Activated T-helper 2 cell treated with anti-CD3 and anti-CD28 coated beads, Interferon-gamma antibody, Interleukin-2, Interleukin-4, amounts not matched to agents 10 μg/mL and 5 μg/mL and 100 μg/mL, durations not matched to agents 14 hours and 24 hours and 36 hours (primary cell): ENCODE measurements at places on chromosomes 11 and 22. TPM values are rescaled to one million over a fixed set of nuclear protein-coding genes. Genes with fewer than 3 reads are reported as not detected.
A peak's percentile ranks its signal among the peaks of the same experiment; 100 is the strongest.

The ELP4 gene
- 18.6 and 19.1 TPM in 2 replicates for total RNA-seq

- H3K4me1 ChIP-seq, result no peaks in the 10 kb centered on the region
- no peaks in the 10 kb centered on the region for H3K36me3 ChIP-seq
- H3K27me3 ChIP-seq, result no peaks in the 10 kb centered on the region
- no peak overlapping the region for H3K4me3 ChIP-seq
These were observed 640.2 kb upstream of the LUZP2 start for GRCh38 chr11:23856654-23857053.

- no peaks in the 10 kb centered on the region for H3K27me3 ChIP-seq
- peaks cover 3% of the 10 kb centered on the region for H3K36me3 ChIP-seq
These were observed 245.0 kb downstream of the BRD1 start for GRCh38 chr22:49582678-49583077.

DNA sequence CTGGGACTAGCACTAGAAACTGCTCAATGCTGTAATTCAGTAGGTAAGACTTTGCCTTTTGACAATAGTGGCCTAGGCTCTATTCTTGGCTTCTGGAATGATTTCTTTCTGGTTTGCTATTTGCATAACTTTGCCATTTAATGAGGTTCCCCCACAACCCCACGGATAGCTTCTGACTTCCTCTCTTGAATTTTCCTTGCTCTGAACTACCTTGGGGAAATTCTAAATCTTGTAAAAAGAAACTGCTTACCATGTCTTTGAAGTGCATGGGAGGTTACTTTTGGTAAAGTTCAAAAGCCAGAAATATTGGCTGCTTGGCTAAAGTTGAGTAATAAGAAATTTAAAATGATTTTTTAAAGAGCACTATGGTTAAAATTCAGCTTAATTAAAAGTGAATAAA, 35.3 kb downstream of the CARD18 start:
- no peak for DNase-seq
- no peaks in the 10 kb centered on the region for H3K36me3 ChIP-seq
- H3K4me3 ChIP-seq, result no peak overlapping the region
- H3K27ac ChIP-seq, result no peak overlapping the region

- H3K27me3 ChIP-seq, result no peaks in the 10 kb centered on the region
- H3K27ac ChIP-seq, result no peak overlapping the region
- H3K4me1 ChIP-seq, result no peaks in the 10 kb centered on the region
- H3K36me3 ChIP-seq, result peaks cover 35% of the 10 kb centered on the region
- H3K4me3 ChIP-seq, result no peak overlapping the region
These were observed 60.3 kb downstream of the CWF19L2 start for GRCh38 chr11:107397357-107397756.

DNA sequence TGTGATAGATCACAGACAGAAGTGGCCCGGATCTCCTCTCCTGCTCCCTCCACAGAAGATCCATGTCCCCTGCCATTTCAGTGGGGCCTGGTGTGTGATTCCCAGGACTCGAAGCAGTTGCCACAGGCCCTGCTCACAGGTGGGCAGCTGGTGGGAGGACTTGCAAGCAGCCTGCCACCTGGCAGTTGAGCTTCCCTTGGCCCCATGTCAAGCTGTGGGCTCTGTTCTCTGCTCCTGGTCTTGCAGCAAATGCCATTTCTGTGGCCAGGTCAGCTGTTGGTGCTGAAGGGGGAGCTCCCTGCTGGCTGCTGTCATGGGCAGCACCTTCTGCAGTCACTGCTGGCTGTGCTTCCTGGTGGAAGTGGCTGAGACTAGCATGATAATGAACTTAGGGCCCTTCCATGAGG, 59.1 kb upstream of the SLC22A12 start:
- H3K27me3 ChIP-seq, result peaks cover 28% of the 10 kb centered on the region
- H3K36me3 ChIP-seq, result no peaks in the 10 kb centered on the region
- DNase-seq, result no peak
- H3K27ac ChIP-seq, result no peak overlapping the region
- no peaks in the 10 kb centered on the region for H3K4me1 ChIP-seq

DNA sequence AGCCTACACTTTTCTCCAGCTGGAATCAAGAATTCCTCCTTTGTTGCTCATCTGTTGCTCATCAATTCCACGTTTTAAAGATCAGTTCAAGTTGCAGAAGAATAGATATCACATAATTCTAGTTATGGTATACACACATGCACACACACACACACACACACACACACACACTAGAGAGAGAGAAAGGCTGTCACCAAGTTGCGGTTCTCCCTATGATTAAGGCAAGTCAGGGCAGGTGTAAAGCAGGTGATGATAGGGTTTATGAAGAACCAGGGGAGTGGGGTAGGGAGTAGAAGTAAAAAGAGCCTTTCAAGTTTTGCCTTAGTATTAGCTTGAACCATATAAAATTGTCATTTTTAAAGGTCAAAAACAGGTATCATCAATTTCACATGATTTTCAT, 31.7 kb upstream of the TMPRSS4 start:
- H3K36me3 ChIP-seq, result no peaks in the 10 kb centered on the region
- H3K27ac ChIP-seq, result peak overlapping the region; percentile 97
- H3K4me3 ChIP-seq, result no peak overlapping the region
- peaks cover 81% of the 10 kb centered on the region for H3K4me1 ChIP-seq
- DNase-seq, result no peak

The SUSD2 gene
- 0.32 and 0.64 TPM in 2 replicates for total RNA-seq
